ENCODE measurements at places on chromosomes 12 and 14.

- DNase-seq: no peak
Measured at GRCh38 chr14:89814126-89814525, 140.4 kb downstream of the EFCAB11 start.

DNA sequence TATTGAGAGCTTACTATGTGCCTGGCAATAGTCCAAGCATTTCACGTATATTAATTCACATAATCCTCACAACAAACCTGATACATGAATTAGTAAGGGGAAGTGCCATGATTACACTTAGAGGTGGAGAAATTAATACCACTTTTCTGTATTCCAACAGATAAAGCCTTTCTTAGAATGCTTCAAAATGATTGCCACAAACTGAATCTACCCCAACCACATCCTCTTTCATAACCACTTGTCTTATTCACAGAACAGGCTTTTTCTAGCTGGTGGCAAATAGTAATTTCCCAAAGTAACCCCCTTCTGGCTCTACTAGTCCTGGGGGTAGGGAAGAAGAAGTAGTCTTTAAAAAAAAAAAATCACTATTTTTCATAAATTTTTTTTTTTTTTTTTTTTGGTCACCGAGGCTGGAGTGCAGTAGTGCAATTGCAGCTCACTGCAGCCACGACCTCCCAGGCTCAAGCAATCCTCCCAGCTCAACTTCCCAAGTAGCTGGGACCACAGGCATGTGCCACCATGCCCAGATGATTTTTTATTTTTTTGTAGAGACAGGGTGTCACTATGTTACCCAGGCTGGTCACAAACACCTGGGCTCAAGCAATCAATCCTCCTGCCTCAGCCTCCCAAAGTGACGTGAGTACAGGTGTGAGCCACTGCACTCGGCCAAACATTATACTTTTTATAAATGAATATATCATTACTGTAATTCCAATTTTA lies 59.0 kb upstream of the ARID2 start:
- no peak for DNase-seq

DNA sequence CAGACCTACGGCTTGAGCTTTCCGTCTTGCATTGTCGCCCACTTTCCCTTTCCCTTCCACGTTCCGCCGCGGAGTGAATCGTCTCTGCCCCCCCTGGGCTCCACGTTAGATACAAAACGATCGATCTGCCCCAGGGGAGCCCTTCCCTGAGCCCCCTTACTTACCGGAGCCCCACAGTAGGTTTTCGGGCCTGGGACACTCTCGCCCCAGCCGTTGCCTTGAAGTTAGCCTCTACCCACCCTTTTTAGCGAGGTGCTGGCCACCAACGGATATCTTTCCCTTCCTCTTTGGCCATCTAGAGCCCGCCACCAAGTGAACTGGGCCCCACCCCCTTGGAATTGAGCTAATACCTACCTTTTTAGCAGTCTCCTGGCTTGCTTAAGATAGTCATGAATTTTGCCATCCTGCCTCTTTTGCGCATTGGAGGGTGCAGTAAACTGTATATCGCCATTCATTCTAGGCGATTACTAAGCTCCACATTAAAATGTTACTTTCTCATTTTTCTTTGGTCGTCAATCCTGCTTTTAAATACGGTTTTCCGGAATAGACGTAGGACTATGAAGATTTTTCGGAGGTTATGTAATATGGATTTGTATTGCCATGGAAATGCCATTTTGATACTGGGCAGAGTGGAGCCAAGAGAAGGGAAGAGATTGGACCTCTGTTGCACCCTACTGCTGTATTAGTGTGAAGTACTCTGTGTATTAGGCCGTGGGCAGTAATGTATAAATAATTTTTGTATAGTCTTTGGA lies 764 bp downstream of the RBM25 start:
- peak; percentile 21 for DNase-seq

GRCh38 chr14:24266344-24267244 lies 3.6 kb upstream of the TGM1 start:
- no peak for DNase-seq

- DNase-seq: no peak
Measured at GRCh38 chr12:84791444-84791843, 121.2 kb downstream of the SLC6A15 start.

DNA sequence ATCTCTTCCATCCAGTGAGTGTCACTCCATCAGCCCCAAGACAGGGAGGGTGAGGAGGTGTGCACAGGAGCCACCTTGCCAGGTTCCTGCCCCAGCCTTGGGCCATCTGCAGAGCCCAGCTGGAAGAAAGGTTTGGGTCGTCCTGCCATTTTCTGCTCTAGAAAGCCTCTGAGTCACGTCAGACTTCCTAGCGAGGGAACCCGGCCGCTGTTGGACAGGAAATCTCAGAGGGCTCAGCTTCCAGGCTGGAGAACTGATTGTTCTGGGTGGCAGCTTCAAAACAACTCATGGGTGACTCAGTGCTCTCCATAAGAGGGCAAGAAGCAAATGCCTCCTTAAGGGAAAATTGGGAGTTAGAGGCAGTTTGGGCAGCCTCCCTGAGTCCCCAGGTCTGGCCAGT lies 16.6 kb downstream of the HIP1R start:
- DNase-seq: no peak

DNA sequence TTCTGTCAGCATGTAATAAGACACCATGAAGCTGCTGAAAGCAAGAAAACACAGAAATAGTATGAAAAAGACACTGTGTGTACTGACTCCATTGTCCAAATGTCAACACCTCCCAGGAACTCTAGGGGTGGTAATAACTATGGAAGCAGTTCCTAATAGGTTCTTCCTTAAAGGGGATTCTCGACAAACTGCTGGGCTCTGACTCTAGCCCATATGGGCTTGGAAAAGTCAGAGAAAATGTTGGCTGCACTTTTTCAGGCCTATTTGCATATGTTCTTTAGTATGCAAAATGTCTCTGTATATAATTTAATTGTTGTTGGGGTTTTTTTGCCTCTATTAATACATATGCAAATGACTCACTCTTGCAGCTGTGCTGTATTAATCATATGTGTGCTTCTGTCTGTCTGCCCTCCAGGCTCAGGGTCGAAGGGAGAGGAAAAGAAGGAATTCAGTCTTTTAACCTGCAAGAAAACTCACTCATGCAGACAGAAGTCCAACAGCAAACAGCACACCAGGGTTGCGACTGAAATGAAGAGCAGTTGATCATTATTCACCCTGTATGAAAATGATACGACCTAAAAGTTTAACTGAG lies 317.6 kb downstream of the SOX5 start:
- peak; percentile 96 for DNase-seq

DNA sequence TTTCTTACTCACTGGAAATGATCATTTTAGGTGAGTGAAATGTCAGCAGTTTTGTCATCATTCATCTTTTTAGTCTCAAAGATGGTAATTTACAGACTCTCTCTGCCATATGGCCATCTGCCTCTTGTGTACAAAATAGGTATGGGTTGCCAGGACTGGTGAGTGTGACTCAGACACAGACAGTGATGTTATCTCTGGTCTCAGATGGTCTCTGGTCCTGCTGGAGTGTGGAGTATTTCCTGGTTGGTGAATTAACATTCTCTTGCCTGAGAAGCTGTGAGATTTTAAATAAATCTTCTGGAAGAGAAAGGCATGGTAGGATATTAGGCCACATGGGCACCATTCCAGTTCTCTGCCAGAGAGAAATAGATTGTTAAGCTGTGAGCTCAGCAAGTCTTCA lies 207.0 kb downstream of the ATP23 start:
- DNase-seq: no peak

DNA sequence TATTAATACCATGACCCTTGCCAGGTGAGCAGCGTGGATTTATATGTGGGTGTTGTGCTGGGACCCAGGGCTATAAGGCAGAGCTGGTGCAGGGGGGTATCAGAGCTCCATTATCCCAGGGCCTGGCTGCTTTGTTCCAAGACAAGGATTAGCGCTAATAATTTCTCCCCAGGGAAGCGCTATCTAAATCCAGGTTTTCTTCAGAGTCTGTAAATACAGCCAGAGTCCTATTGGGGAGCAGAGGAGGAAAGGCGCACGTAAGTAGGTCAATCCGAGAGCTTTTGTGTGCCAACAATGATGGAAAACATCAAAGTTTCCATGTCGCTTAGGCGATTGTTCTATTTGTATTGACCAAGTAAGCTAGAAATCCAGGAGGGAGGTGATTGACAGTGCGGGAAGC lies 1009.7 kb downstream of the VRK1 start:
- no peak for DNase-seq

- no peak for DNase-seq
Measured at GRCh38 chr12:51393676-51394545, 2.7 kb upstream of the GALNT6 start.

GRCh38 chr12:75738486-75738885 lies 227.1 kb upstream of the KRR1 start:
- DNase-seq: no peak

- DNase-seq: no peak
Measured at GRCh38 chr14:87349921-87350320, 643.1 kb downstream of the GALC start.

GRCh38 chr12:46300910-46301309 lies 32.1 kb upstream of the SLC38A1 start:
- DNase-seq: no peak

DNA sequence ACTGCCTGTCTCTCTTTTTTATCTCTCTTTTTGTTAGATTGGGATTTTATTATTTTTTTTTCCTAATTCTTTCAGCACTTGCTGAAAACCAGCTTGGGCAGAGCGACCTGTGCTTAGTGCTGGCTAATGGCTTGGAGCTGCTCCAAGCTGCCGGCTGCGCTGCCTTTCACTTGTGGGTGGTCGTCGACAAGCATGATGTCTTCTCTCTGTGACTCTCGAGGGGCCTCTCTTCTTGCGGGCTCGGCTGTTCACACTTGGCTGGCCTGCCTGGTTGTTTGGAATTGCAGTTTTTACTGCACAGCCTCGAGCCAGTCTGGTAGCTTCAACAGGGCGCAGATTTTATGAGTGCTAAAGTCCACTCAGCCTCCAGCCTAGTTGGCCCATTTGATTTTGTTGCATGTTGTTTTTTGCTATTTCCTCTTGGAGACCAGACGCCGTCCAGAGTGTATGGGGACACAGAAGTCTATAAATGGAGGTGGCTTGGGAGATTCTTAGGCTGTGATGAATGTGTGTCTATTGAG lies 18.6 kb downstream of the TPCN1 start:
- DNase-seq: no peak

GRCh38 chr14:89922031-89922907 lies 32.3 kb downstream of the EFCAB11 start:
- no peak for DNase-seq

GRCh38 chr14:33745163-33745562 lies 205.7 kb downstream of the EGLN3 start:
- DNase-seq: no peak

DNA sequence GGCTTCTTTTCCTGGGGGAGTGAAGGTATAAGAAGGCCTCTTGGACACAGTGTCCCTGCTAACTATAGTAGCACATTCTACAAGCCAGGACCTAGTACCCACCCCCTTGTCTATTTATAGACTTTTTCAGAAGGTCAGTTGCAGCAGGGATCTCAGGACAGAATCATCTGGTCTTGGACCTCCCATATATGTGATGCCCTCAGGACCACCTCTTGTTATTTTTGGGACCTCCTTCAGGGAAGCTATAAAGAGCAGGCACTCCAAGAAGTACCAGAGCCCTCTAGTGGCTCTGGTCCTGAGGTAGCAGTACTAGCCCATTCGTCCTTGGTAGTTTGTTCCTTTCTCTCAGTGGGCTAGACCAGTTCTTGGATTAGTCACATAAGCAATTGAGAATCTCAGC lies 4.3 kb downstream of the COQ10A start:
- DNase-seq: no peak

- DNase-seq: no peak
Measured at GRCh38 chr14:29273513-29273912, 506.9 kb downstream of the FOXG1 start.

GRCh38 chr12:65615118-65615517 lies 209.2 kb upstream of the HMGA2 start:
- no peak for DNase-seq

DNA sequence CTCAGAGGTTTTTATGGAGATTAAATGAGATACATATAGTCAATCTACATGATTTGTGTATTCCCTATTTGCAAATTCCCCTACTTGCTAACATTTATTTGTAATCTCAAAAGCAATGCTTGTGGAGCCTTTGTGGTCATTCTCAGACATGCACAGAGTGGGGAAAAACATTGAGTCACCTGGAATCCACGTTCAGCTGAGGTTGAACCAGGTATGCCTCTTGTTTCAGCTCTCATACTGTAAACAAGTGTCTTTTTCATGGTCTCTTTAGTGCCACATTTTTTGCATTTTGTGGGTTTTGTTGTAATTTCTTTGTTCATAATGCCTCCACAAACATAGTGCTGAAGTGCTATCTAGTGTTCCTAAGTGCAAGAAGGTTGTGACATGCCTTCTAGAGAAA lies 181.9 kb downstream of the BCAT1 start:
- DNase-seq: no peak

GRCh38 chr12:22246217-22246846 lies 88.2 kb downstream of the ST8SIA1 start:
- no peak for DNase-seq

GRCh38 chr12:101698800-101699347 lies 1.4 kb downstream of the CHPT1 start:
- DNase-seq: peak; percentile 47

DNA sequence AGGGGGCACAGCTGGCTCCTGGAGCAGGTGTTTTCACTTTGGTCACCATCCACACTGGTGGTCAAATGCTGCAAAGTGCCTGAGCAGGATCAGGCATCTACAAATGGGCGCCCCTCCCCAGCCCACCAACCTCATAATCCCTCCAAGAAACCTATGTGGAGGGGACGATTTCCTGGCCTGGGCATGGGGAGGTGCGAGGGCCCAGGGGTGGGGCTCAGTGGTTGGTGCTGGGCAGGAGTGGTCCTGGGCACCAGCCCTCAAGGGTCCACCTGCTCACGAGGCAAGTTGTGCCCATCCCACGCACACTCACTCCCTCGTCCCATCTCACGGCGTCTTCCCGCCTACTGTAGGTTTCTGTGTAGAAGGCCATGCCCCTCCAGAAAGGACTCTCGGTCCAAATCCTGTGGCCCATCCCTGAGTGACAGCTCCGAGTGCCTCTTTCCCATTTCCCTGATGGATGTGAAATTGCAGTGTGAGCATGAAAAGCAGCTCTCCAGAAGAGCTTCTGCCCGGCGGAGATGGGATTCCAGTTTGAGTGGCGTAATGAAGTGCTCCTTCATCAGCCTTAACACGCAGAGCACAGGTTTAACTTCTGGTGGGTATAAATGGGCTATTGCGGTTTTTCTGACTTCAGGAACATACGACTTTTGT lies 36.9 kb downstream of the SLC15A4 start:
- DNase-seq: no peak

- DNase-seq: no peak
Measured at GRCh38 chr12:43028826-43029225, 439.3 kb upstream of the PRICKLE1 start.

GRCh38 chr12:69872804-69873203 lies 47.8 kb downstream of the MYRFL start:
- no peak for DNase-seq

Data from NCI-H526 treated with DMSO at 0.1 percent for 48 hours (cell line).